ENCODE measurements at places on chromosomes 5 and 9.

DNA sequence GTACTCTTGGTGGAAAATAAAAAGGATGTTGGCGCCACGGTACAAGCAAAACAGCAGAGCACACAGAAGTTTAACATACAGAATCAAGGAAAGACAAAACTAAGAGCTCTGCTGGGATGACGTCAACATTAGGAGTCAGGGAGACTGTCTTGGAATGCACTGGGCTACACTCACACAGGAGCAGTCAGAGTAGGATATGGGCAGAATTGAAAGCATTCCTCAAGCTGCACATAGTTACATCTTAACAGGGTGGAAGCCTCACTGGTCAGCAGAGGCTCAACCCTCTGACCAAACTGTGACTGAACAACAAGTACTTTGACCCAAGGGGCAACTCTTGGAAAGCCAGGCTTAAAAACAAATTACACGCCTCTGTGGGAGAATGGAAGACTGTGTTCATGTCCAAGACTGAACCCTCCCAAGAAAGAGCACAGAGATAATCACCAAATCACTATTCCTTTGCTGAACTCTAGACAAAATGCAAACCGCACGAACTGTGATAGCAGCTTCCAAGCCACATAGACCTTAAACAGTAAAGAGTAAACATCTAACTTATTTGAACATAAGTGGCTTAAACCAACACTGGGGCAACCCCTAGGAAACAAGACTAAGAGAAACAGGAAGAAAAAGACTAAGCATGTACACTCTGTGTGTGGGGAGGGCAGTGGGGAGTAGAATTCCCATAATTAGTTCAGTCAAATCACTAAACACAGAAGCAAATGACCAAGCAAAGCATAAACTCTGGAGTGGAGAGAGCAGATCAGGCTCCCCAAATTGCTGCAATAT is 772.7 kb downstream of the PRELID2 start:
- no peak for DNase-seq

DNA sequence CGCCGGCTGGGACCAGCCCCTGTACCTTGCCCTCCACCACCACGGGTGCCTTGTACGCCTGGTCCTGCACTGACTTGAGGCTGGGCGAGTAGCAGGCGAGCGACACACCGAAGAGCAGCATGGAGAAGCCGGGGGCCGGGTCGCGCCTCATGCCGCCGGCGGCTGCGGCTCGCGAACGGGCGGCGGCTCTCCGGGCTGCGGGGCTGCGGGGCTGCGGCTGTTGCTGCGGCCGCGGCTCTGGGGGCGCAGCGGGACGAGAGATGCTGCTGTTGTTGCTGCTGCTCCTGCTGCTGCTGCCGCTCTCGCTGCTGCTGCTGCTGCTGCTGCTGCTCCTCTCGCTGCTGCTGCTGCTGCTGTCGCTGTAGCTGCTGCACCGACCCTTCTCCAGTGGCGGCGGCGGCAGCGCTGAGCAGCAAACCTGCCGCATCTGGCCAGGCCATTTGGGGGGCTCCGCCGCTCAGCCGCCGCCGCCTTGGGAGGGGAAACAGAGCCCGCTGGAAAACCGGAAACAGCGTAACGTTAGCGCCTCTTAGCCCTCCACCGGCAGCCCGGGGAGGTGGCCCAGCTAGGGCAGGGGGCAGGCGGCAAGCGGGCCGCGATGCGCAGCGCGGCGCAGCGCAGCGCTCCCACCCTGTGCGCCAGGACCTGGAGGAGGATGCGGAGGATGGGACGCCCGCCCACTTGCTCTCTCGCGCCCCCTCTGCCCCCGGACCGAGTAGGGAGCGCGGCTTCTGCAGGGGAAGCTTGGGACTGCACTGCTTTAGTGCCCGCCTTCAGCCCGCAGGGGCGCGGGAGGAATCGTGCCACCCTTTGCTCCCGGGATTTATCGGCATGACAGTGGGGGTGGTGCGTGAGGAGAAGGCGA is at the start of gene NRG2:
Gene NRG2 (minus strand): TSS at position 657 of the 865 bp plus-strand sequence.
- DNase-seq, result peak; percentile 8

- no peak for DNase-seq
These were observed 171.4 kb downstream of the NIPBL start for GRCh38 chr5:37047947-37048346.

DNA sequence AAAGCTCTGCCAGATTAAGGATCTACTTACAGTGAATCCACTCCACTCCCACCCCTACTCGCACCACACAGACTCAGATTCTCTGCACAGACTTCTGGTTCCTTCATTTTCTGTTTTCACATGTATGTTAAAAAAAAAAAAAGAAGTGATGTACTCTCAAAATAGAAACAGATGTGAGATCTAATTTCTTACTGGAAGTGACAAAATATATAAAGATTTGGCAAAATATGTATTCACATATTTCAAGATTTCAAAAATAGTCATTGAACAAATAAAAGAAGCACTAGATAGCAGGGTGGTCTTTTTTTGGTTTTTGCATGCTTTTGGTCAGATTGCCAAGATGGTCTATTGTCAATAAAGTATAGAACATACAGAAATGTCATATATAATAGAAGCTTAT is 379.2 kb downstream of the TMEM167A start:
- no peak for DNase-seq

GRCh38 chr9:133971121-133971951 is 20.8 kb downstream of the VAV2 start:
- no peak for DNase-seq

GRCh38 chr5:171969288-171969880 is 37.1 kb downstream of the FBXW11 start:
- DNase-seq, result no peak

GRCh38 chr5:61854531-61854930 is 451.5 kb upstream of the KIF2A start:
- DNase-seq, result no peak

- DNase-seq, result no peak
These were observed 175.8 kb downstream of the ADAMTS6 start for GRCh38 chr5:65305913-65306312.

DNA sequence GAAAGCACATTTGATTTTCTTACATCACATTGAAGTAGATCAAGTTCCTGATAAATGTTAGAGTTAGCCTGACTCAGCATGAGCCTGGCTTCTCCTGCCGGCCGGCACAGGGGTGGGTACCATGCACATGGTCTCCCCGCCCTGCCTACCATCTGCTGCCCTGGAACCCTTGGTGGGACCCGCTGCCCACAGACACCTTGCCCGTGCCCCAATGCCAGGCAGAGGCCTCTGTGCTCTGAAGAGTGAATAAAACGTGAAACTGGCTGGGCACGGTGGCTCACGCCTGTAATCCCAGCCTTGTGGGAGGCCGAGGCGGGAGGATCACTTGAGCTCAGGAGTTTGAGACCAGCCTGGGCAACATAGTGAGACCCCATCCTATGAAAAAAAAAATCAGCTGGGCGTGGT is 17.3 kb downstream of the EXD3 start:
- no peak for DNase-seq

DNA sequence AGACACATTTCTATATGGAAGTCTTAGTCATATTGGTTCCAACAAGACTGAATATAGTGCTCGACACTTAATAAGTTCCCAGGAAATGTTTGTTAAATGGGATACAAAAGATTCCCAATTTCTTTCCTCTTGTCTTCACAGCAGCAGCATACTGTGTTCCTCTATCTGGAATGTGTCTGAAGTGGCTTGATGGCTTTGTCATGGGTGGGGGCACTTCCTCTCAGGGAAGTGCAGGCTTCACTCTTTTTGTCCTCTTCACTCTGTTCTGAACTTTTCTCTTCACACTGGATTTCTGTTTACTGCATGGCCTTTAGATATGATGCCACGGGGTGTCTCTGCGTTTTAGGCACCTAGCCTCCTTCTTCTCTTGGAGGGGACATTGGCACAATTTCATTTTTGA is 127.7 kb upstream of the C9orf72 start:
- no peak for DNase-seq

DNA sequence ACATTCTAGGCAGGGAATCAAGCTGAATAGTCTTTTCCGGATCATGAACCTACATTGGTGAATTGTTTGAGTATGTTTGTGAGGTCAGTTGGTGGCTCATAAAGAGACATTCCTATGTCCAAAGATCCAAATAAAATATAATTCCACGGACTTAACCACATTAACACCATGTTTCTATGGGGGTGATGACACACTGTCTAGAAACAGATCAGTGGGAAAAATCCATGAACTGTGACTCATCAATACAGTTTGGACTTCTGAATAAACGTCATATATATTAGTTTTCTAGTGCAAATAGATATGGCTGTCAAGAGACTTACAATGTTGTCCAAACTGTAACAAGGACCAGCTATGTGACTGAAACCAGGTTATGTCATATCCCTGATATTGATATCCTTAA is 509.9 kb upstream of the TYRP1 start:
- DNase-seq, result no peak

- DNase-seq, result no peak
These were observed 31.1 kb downstream of the GCNT4 start for GRCh38 chr5:75021219-75021618.

DNA sequence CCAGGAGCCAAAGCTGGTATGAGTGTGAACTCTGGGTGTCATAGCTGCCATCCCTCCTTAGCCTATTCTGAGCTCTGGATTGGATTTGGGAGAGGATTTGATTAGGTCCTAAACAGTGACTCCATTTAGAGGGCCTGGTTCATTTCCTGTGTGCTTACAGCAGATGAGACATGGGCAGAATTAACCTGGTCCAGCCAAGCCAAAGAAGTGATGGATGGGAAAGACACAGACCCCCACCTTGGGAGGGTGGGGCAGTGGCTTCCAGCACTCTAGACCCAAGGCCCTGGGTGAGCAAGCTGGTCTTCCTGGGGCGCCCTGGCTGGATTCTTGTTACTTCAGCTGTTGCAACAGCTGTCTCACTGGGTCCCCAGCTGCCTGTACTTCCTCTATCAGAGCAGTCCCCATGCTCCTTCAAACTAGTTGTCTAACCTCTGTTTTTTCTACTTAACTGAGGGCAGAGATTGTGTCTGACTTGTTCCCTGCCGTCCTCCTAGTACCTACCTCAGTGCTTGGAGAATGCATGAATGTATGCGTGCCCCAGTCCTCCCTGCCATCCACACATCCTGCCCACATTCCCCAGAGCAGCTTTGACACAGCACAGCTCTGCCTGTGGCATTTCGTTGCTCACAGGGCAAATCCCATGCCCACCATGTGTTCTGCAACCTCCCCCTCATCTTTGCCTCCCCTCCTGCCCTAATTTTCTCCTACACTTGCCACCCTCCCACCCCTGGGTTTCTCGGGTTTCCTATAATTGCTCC is 115.9 kb downstream of the RGS3 start:
- DNase-seq, result no peak

DNA sequence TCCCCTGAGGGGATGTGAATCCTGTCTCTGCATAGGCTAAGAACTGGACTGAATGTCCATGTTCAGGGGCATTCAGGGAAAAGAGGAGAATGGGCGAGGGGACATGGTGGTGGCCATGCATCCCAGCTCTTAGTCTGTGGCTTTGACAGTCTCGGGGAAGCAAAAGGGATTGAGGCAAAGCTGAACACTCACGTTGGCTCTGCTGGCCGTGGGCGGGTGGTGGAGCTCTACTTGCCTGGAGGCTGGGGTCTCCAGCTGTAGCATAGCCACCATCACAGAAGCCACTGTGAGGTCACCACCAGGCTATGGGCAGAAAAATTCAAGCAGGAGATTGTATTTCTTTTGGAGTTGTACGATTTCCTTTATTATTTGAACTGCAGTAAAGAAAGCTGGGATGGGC is 4.1 kb downstream of the GARIN3 start:
- no peak for DNase-seq

DNA sequence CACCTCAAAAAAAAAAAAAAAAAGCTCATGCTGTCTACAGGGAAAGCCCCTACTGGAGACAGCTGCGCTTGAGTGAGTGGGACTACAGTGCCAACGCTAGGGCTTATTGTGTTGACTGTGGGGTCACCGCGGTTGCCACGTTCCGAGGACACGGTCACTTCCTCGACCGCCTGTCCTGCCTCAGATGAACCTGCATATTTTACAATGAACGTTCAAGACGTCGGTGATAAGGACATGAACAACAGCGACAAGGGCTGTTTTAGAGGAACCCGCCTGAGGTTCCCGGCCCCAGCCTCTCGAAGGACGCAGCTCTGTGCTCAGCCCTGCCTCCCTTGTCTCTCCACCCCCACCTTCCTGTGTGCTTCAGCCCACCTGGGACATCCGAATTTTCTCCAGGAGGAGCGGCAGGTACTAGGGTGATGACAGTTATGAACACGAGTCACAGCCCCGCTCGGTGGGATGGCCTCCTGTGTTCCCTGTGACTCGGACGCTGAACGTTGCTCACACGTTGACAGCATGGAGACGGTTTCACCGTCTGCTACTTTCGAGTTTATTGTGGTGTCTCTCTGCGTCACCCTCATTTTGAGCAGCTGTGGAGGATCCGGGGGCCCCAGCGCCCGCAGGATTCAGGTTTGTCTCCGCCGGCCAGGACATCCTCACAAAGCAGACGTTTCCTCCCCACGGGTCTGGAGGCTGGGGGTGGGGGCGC is 11.3 kb upstream of the DIPK1B start:
- DNase-seq, result no peak

DNA sequence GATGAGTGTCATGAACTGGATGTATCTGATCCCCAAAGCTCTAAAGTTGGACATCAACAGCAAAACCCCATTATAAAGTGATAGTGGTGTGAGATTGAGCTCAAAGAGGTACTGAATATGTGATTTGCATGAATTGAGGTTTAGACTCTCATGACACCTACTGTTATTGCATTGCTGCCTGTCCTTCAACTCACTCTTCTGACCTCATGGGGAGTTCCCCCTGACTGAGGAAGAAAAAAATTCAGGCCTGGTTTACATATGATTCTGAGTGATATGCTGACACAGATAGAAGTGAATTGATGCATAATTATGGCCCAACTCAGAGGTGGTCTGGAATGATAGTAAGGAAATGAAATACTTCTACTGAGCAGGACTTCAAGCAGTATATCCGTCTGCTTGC is 76.2 kb upstream of the CHD1 start:
- DNase-seq, result no peak

DNA sequence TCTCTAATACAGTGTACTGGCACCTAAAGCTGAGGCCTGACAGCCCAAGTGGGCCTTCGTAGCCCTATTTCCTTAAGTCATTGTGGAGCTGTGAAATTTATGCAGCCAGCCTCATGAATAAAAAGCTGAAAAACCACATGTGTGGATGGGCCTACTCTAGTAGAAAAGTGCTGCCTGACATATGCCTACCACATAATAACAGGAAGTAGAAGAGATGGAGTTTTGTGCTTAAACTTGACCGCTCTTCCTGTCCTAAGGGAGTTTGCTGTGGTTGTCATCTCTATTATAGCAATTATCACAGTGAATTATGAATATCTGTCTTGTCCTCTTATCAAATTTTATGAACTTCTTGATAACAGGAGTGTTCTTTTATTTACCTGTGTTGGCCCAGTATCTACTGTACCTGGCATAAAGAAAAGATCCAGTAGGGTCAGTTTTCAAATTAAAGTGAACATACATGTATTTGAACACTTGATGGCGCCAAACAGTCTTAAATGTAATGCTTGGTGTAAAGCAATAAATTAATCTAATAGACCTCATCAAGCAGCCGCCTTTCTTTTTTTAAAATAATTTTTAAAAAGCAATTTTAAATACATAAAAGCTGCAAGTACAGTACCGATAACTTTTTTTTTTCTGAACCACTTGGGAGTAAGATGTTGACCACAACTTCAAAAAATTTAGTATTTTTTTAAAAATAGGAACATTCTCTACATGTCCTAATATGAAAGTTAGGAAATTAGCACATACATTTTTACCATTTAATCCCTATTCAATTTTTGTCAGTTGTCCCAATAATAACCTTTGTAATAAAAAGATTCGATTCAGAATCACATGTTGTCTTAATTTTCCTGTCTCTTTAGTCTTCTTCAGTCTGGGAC is 51.0 kb downstream of the FKTN start:
- DNase-seq, result peak; percentile 62
